ENCODE measurements at places on chromosomes 12 and 14. TPM values are rescaled to one million over a fixed set of nuclear protein-coding genes. Genes with fewer than 3 reads are reported as not detected.

Gene PTGR2
- 0.99 TPM for total RNA-seq

Gene MAP3K9
- 10.9 TPM for total RNA-seq

Gene WSCD2
- 0.26 TPM for total RNA-seq

Gene ZNF891
- 2.0 TPM for total RNA-seq

Gene ANG
- 24.1 TPM for total RNA-seq

Gene KLHL33
- total RNA-seq = not detected

Gene FAM181A
- total RNA-seq = not detected

Gene RDH12
- 3.6 TPM for total RNA-seq

Gene RNASE3
- total RNA-seq = not detected

Gene FAM222A
- total RNA-seq = 16.2 TPM

Gene FMNL3
- total RNA-seq = 6.2 TPM

Gene SLCO1B3
- total RNA-seq = not detected

Gene NTF3
- total RNA-seq = not detected

Gene KIF21A
- total RNA-seq = 19.5 TPM

Gene RD3L
- not detected for total RNA-seq

Gene MANSC1
- total RNA-seq = 8.9 TPM

Gene NRIP2
- 0.26 TPM for total RNA-seq

Gene CNTN1
- 1.3 TPM for total RNA-seq

Gene ART4
- 3.1 TPM for total RNA-seq

Gene HOMEZ
- 4.9 TPM for total RNA-seq

GRCh38 chr12:131843527-131843926, 15.3 kb downstream of the MMP17 start:
- no peak for DNase-seq

GRCh38 chr12:113965951-113966797, at the start of gene RBM19:
TSS of gene RBM19 (minus strand) at chr12:113966325. CDS start at chr12:113966227, 98 bp downstream.
- DNase-seq = peak; percentile 98

DNA sequence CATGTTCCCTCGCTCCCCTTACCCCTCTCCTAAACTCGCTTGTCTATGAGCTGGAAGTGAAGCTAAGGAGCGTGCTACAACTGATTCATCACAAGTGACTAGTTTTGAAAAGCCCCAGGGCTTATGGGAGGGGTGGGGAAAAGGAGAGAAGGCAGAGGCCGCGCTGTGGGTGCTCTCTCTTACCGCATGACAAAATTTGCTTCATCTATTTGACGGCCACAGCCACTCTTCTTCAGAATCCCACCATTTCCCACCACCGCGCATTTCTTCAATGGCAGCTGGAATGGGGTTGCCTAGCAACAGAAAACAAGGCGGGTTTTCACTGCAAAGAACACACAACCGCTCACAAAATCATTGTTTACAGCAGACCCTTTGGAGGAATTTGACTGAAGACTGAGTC, 79.4 kb downstream of the ST8SIA1 start:
- no peak for DNase-seq

DNA sequence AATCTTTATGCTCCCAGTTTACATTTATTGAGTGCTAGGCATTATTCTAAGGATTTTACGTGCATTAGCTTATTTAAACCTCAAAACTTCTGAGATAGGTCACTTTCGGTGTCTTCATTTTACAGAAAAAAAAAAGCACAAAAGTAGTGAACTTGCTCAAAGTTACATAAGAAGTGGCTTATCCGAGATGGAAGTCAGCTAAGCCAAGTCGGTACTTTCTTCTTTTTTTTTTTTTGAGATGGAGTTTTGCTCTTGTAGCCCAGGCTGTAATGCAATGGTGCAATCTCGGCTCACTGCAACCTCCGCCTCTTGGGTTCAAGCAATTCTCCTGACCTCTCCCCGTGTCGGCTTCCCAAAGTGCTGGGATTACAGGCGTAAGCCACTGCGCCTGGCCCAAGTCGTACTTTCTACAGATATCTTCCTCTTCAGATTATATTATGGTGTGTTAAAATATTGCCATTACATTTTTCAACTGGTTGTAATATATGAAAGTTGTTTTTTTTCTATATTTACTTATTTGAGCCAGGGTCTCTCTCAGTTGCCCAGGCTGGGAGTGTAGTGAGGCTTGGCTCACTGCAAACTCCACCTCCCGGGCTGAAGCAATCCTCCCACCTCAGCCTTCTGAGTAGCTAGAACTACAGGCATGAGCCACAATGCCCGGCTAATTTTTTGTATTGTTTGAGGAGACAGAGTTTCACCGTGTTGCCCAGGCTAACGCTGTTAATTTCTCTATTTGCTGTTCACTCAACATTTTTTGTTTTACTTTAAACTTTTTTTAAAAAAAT, 8.9 kb downstream of the DPPA3 start:
- no peak for DNase-seq

- DNase-seq = no peak
Measured at GRCh38 chr14:99164712-99165111, 107.3 kb downstream of the BCL11B start.

DNA sequence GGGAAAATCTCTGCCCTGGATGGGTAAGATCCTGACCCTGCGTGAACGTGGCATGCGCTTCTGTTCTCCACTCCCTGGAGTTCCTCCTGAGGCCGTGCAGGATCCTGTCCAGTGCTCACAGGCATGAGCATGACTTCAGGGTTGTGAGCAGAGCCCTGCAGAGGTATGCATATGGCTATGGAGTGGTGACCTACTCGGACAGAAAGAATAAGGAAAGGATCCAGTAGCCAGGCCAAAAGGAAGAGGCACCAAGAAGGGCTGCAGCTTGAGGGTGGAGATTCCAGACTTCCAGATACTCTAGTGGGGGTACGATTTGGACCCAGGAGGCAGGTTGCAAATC, 20.8 kb upstream of the CD27 start:
- DNase-seq = no peak

DNA sequence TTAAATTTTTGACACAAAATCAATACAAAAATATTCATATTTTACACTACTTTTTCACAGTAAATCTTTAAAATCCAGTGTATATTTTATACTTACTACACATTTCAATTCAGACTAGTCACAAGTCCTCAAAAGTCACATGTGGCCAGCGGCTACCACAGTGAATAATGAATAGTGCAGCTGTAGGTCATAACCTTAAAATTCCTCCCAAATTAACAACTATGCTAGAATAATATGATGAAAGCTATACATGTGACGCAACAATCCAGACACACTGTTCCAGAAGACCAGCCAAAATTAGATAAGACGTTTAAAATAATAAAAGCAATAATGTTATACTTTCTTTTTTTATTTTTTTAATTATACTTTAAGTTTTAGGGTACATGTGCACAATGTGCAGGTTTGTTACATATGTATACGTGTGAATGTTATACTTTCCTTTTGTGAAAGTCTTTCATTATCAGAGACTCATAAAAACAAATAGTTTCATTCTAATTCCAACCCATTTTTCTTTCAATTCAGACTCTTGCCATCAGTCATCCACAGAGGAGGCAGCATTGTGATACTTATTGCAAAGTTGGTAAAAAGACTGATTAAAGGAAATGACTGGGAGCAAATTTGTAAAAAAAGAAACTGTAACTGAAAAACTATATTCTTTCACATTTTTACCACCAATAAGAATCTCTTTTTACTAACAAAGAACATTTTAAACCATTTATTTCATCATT, 67.0 kb downstream of the C2CD5 start:
- no peak for DNase-seq

GRCh38 chr12:88494520-88494919, 85.8 kb downstream of the KITLG start:
- DNase-seq = no peak

DNA sequence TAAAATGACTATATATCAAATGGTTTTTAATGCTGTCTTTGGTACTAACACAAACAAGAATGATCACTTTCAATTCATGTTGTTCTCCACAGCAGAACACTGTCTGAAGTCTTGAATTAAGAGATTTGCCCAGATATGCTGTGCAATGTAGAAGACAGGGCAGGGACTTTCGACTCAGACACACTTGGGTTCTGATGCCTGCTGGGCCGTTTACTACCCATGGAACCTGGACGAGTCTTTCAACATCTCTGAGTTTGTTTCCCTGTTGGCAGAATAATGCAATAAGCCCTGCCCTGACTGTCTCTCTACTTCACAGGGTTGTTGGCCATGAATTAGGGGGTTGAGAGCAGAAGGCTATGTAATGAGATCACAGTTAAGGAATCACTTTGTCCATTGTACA, 162.6 kb upstream of the TMPO start:
- DNase-seq = no peak

DNA sequence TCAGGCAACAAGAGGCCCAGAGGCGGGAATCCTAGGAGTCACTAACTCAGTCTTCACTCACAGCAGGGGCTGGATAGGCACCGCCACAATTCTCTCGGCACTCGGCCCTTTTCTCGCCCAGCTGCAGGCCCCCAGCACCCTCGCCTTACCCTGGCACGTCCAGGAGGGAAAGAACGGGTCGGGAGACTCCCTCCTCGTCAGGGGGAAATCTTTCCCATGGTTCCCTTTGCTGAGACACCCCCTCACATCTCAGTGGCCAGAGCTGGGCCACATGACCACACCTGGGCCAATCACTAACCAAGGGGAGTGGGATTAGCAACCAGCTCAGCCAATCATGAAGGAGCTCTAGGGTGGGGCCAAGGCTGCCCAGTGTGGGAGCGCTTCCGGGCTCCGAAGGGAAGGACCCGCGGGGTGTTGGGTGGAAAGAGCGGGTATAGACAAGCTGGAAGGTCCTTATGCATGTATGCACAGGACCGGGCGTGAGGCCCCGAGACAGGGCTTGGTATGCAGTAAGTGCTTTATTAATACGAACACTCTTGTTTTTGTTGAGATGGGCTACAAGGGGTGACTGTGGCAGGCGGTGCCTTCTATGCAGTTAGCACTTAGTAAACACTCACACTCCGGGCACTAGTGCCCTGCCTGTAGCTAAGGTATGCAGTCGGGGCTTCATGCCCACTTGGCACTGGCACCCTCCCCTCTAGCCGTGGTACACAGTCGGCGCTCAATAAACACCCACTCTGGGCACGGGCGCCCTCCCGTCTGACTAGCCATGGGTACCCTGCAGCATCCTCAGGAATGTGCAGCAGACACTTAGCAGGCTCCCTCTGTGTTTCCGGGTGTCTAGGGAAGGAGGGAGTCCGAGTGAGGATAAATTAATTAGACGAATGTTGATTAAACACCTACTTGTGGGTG, 40.3 kb downstream of the ADGRD1 start:
- DNase-seq = no peak

DNA sequence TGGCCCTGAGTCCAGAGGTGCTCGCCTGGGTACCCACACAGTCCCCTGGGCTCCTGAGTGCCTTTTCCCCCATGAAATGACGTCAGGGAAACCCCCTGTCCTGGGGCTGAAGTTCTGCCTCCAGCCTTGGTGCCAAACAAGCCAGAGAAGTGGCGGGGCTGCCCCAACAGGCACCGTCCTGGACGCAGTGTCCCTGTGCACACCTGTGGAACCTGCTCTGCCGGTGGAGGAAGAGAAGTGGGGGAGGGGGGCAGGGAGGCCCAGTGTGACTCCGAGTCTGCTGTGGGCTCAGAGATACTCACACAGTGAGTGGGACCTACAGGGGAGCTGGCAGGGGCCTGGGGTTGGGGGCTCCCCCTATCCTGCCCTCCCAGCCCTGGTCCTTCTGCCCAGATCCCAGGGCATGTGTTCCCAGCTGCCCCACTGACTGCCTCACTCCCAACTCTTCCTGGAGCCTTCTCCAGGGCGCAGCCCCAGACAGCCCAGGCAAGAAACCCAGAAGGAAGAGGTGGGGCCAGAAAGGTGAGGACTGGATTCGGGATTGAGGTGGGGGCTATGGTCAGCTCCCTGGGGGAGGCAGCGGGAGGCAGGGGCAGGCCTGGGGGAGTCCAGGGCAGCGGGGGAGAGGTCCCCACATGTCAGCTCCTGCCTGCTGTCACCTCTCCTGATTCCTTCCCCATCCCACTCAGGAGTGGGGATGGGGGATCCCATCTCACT, 24.7 kb downstream of the CCDC85C start:
- peak; percentile 94 for DNase-seq

- DNase-seq = no peak
Measured at GRCh38 chr14:59123975-59124374, 64.5 kb upstream of the DAAM1 start.

DNA sequence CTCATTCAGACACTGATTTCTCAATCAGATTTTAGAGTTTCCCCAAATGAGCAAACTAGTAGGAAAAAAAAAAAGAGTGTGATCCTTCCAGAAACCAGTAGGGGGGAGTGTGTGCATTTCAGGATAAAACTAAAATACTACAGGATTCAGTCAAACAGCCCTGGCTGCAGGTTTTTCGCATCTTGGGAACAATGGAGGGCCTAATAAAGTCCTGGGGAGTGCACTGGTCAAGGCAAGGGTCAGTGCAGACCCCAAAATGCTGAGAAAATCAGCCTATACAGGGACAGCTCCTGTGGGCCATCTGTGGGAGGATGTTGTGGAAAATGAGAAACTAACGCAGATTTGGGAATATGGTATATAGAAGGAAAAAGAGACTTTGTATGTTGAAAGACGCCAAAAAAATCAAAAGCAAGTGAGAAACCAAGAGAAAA, 22.2 kb upstream of the ABCD4 start:
- no peak for DNase-seq

DNA sequence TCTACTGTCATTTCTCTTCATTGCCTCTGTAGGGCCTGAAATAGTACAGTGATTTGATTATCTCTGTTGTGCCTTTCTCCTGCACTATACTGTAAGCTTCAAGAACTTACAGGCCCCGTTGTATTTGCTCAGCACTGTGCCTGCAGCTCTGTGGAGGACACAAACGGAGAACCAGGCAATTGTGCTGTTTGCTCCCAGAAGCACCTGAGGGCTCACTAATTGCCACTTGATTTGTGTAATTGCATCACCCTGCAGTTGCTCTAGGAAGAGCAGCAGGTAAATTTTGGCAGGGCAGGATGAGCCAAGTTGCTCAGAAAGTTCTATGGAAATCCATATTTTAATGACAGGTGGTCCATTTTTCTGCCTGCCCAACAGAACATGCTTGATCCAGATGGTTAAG, 11.6 kb upstream of the KRT82 start:
- DNase-seq = no peak

- peak; percentile 93 for DNase-seq
Measured at GRCh38 chr12:47736877-47737676, 11.8 kb upstream of the ENDOU start.

DNA sequence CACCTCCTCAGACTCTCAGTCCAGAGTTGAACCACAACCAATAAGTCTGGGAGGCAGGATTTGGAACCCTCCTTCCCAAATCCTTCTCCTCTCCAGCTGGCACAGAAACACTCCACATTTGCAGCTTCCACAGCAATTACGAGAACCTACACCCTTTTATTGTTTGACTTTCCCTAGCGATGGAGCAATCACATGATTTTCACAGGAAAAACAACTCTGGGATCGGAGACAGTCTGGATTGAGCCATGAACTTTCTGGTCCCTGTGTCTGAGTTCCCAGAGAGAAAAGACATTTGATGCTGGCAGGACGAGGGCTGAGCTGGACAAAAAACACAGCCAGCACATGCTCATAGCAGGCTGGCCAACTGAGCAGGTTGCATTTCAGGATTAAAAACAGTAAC, 49.0 kb upstream of the STON2 start:
- DNase-seq = no peak

GRCh38 chr12:113804961-113805600, 161.0 kb downstream of the RBM19 start:
- no peak for DNase-seq

GRCh38 chr12:9347328-9348127, 139.3 kb upstream of the PZP start:
- DNase-seq = no peak

- peak; percentile 94 for DNase-seq
Measured at GRCh38 chr12:53220694-53221202, 11.3 kb downstream of the RARG start.
